ENCODE measurements at places on chromosomes 6 and 20.

DNA sequence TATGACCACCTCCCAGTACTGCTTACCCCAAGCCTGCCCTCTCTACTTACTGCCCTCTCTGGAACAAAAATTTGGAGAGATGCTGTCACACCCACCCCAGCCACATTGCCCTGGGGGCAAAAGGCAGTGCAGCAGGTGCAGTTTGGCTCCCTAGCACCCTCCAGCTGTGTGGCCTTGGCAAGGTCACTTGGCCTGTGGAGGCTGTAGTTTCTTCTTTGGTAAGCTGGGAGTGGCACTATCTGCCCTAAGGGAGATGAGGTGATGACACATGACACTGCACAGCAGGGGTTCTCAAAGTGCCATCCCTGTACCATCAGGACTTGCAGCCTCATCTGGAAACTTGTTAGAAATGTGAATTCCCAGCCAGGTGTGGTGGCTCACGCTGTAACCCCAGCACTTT, 44.8 kb downstream of the TAF8 start:
- DNase-seq, result no peak

GRCh38 chr20:53884859-53885541, 185.4 kb downstream of the BCAS1 start:
- no peak for DNase-seq

GRCh38 chr6:12440981-12441380, 150.8 kb downstream of the EDN1 start:
- DNase-seq, result no peak

DNA sequence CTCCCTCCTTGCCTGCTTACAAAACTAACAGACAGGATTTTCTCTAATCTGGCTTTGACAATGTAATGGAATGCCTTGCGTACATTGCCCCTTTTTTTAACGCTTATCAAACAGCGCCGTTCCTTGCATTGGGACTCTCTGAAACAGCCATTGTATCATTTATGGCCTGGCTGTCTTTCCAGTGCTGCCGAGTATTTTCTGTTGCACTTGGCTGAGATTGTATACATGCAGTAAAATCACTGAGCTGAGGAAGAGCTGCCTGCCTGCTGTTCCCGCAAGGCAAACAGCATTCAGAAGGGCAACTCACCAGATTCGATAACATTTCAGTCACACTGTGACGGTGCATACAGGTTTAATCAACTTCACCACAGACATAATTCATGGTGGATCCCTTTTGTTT, 106.0 kb downstream of the SH3BGRL2 start:
- no peak for DNase-seq

DNA sequence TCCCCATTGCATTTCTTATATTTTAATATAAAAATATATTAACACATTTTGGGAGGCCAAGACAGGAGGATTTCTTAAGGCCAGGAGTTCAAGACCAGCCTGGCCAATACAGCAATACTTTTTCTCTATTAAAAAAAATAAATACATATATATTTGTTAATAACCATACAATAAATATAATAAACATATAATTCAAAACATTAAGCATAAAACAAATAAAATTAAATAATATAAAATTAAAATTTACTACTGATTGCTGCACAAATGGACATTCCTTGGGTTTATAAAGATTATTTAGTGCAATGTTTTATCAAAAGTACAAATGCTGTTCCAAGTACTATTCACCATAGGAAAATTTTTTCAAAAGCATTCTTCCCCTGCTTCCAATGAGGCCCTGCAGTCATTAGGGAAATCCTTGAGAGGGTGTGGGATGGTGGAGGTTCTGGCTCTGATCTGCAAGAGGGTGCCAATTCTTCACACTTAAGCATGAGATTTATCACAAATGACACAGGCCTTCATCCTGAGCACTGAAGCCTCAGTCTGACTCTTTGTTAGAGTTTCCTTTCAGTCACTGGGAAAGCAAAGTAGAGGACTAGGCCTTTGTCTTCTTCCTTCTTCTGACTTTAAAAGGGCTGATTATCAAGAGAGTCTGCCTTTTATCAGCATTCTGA, 596.7 kb downstream of the EPM2A start:
- no peak for DNase-seq

GRCh38 chr20:62220666-62221568, 839 bp upstream of the HRH3 start:
- no peak for DNase-seq

DNA sequence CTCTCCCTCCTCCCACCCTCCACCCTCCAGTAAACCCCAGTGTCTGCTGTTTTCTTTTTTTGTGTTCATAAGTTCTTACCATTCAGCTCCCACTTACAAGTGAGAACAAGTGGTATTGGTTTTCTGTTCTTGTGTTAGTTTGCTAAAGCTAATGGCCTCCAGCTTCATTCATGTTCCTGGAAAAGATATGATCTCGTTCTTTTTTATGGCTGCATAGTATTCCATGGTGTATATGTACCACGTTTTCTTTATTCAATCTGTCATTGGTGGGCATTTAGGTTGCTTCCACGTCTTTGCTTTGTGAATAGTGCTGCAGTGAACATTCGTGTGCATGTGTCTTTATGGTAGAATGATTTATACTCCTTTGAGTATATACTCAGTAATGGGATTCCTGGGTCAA, 42.7 kb upstream of the KCNG1 start:
- DNase-seq, result no peak

- DNase-seq, result no peak
These were observed 59.7 kb downstream of the METTL24 start for GRCh38 chr6:110298411-110298810.

DNA sequence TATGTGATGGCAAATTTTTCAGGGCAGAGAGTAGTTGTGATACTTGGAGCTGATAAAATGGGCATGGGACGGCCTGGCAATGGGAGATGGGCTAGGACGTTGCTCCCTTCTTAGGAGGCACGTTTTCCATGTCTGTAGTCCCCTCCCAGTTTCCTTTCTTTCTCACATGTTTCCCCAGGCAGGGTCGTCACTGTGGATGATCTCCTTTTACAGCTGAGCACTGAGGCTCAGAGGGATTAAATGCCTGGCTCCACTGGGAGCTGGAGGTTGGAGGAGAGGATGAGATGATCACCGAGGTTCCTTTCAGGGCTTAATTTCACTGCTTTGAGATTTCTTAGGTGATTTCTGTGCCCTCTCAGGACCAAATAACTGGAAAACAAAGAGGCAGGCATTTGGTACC, 136.7 kb downstream of the SOBP start:
- DNase-seq, result no peak

DNA sequence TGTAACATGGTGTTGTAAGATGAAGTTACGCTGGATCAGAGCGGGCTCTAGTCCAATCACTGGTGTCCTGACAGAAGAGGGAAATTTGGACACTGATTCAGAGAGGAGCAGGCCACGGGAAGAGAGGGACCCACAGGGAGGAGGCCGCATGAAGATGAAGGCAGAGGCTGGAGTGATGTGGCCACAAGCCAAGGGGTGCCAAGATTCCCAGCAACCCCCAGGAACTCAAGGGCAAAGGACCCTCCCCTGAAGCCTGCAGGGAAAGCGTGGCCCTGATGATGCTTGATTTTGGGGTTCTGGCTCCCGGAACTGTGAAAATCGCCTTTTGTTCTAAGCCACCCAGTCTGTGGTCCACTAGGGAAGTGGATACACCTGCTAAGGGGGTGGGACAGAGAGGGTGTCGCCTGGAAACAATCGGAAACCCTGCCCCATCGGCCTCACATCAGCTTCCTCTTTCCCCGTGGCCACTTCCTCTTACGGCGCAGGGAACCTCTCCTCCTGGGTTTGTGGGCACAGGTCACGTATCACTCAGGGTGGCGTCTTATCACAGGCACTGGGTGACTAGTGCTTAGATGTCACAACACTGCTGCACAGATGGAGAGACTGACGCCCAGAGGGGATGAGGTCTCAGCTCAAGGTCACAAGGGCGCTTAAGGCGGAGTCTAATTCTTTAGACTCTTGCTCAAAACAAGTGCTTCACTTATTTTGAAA, 58.0 kb downstream of the SULF2 start:
- no peak for DNase-seq

GRCh38 chr20:61923371-61924166, 142.1 kb downstream of the TAF4 start:
- no peak for DNase-seq

- DNase-seq, result no peak
These were observed 121.5 kb upstream of the NEDD9 start for GRCh38 chr6:11353921-11354389.

GRCh38 chr6:81668615-81669047, 83.8 kb downstream of the TENT5A start:
- no peak for DNase-seq

GRCh38 chr6:99378636-99379035, 15.4 kb downstream of the COQ3 start:
- DNase-seq, result no peak

- no peak for DNase-seq
These were observed 72.2 kb downstream of the PLCB4 start for GRCh38 chr20:9141070-9141469.

DNA sequence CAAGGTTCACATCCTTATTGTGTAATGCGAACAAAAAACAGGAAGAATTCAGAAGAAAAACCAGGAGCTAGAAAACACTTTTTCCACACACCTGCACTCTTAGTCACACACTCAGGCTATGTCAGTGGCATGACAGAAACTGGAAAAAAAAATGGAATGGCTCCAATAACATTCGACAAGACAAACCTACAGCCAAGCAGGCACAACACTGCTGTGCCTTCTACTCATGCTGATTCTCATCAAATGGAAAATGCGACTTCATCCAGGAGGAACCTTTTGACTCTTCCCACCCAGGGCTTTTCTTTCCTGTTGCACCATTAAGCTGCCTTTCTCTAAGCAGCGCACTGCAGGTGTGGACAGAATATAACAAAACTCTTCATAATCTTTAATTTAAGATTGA, 163.2 kb upstream of the BTBD3 start:
- no peak for DNase-seq

GRCh38 chr6:69289689-69290495, 506.9 kb downstream of the LMBRD1 start:
- no peak for DNase-seq

GRCh38 chr6:131348572-131348971, 213.3 kb downstream of the AKAP7 start:
- DNase-seq, result no peak

All from NCI-H1436 (cell line).